ENCODE measurements at places on chromosomes 3 and 15. TPM values are rescaled to one million over a fixed set of nuclear protein-coding genes. Genes with fewer than 3 reads are reported as not detected.

- no peak overlapping the region for H3K4me3 ChIP-seq
- no peaks in the 10 kb centered on the region for H3K27me3 ChIP-seq
- H3K4me1 ChIP-seq = no peaks in the 10 kb centered on the region
Observed at GRCh38 chr3:120798346-120798745, 55.8 kb downstream of the GTF2E1 start.

CCDC174 gene
- 18.6 TPM for total RNA-seq

- no peak for DNase-seq
- H3K27ac ChIP-seq = no peak overlapping the region
Observed at GRCh38 chr3:71217640-71218222, 365.8 kb downstream of the FOXP1 start.

CCR3 gene
- not detected for total RNA-seq

DNA sequence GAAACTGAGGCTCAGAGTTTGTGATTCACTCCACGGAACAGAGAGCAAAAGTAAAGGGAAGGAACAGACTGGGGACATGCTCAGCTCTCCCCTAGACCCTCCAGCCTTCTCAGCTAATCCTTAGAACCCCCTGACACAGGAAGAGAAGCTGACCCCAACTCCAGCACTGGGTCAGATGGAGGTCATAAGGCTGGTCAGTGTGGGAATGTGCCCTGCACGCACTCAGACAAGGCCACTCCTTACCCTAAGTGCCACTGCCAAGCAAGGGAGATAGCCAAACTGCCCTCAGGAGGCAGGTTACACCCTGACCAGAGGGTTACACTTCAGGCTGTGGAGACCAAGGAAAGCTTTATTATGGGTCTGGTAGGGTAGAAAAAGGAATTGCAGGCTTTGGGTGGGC lies 1.2 kb downstream of the RPL29 start:
- DNase-seq = no peak
- H3K27ac ChIP-seq = no peak overlapping the region
- peak overlapping the region; percentile 94 for H3K4me3 ChIP-seq
- no peaks in the 10 kb centered on the region for H3K27me3 ChIP-seq
- peaks cover 32% of the 10 kb centered on the region for H3K36me3 ChIP-seq

DNA sequence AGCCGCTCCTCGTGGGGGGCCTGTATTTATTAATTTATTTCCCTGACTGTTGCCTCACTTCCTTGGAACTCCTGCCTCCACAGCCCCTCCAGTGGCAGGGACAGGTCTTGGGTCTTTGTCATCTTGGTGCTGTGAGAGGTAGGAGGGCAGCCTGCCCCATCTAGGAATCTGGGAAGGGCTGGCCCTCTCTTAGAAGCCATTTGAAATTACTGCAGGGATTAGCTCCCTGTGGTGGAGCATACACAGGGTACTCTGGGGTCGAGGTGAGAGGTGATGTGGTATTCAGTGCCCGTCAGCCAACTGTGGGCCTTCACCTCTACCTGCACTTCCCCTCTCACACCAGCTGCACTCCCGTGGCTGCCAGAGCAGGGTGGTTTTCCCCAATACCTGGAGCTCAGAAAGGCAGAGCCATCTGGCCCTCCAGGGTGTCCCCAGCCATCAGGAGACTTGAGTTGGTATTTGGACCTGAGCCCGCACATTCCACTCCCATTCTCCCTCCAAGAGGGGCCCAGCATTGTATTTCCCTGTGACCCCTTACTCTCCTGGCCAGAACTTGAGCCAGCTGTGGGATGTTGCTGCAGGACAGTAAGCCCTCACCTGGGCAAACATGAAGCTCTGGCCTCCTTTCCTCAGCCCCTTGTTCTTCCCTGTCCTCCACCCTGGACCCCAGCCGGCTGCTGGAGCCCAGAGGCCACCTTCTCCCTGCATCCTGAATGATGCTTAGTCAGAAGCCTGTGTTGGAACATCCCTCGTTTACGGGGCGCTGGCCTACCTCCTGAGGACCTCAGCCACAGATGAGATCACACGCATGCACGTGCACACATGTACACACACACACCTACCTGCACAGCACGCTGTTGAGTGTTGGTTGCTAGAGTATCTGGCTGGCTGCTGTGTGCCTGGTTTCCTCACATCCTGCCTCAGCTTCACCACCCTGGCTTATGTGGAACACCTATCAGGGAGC lies 2.0 kb upstream of the JMJD7 start:
- no peaks in the 10 kb centered on the region for H3K36me3 ChIP-seq
- H3K27ac ChIP-seq = no peak overlapping the region
- H3K4me3 ChIP-seq = no peak overlapping the region
- H3K27me3 ChIP-seq = no peaks in the 10 kb centered on the region
- H3K4me1 ChIP-seq = peaks cover 4% of the 10 kb centered on the region
- DNase-seq = peak; percentile 61

DNA sequence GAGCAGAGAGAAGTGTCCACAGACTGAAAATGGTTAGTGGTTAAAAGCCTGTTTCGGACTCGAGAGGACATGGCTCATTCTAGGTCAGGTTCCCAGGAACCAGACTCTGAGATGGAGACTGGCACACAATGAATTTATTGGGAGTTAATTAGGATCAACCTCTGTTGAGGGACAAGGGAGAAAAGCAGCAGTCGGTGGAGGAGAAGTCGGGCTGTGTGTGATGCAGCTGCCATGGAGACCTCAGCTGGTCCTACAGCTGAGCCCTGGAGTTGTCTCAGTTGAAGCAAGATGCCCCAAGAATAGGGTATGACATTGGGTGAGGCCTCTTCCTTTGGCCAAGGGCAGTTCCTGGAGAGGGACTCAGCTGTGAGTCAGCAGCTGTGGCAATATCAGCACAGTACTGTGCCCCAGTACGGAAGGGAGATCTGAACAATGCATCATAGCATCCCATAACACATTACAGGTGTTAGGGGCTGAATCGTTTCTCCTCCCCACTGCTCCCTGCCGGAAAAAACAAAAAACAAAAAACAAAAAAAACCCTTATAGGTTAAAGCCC lies 105.4 kb downstream of the ABHD5 start:
- no peak overlapping the region for H3K27ac ChIP-seq
- no peaks in the 10 kb centered on the region for H3K36me3 ChIP-seq
- H3K4me3 ChIP-seq = no peak overlapping the region
- DNase-seq = no peak
- peaks cover 14% of the 10 kb centered on the region for H3K27me3 ChIP-seq
- no peaks in the 10 kb centered on the region for H3K4me1 ChIP-seq

GRCh38 chr3:187497052-187497451 lies 128.9 kb downstream of the RTP4 start:
- DNase-seq = no peak
- H3K27ac ChIP-seq = no peak overlapping the region
- H3K4me3 ChIP-seq = no peak overlapping the region
- H3K36me3 ChIP-seq = no peaks in the 10 kb centered on the region

ZIC1 gene
- not detected for total RNA-seq

TMEM207 gene
- total RNA-seq = not detected

GP9 gene
- not detected for total RNA-seq

DNA sequence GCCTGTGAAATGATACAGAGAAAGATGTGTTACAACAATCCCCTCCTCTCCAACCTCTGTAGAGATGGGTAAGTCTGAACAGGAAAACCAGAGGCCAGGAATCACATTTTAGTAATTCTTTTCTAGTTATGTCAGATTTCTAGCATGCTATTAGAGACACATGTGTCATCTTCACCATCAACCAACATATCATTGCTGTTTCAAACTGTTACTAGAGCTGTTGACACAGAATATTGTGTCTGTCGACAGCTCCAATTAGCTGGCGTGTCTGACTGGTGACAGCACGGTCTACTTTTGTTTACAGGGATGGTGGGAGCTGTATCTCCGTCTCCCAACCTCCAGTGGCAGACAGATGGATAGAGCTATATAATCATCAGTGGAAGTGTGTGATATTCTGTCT lies 393.2 kb downstream of the SOX2 start:
- DNase-seq = no peak
- no peak overlapping the region for H3K27ac ChIP-seq
- H3K4me3 ChIP-seq = no peak overlapping the region

GABRB3 gene
- total RNA-seq = 170 TPM

- peak; percentile 79 for DNase-seq
- no peak overlapping the region for H3K4me3 ChIP-seq
- no peaks in the 10 kb centered on the region for H3K36me3 ChIP-seq
- H3K4me1 ChIP-seq = no peaks in the 10 kb centered on the region
- H3K27ac ChIP-seq = no peak overlapping the region
- H3K27me3 ChIP-seq = no peaks in the 10 kb centered on the region
Observed at GRCh38 chr3:50212502-50212901, 7.4 kb downstream of the SLC38A3 start.

GRCh38 chr3:43223670-43224364 lies 62.5 kb upstream of the SNRK start:
- H3K4me1 ChIP-seq = no peaks in the 10 kb centered on the region
- H3K4me3 ChIP-seq = no peak overlapping the region
- H3K27ac ChIP-seq = no peak overlapping the region
- no peak for DNase-seq
- no peaks in the 10 kb centered on the region for H3K27me3 ChIP-seq
- H3K36me3 ChIP-seq = no peaks in the 10 kb centered on the region

DNA sequence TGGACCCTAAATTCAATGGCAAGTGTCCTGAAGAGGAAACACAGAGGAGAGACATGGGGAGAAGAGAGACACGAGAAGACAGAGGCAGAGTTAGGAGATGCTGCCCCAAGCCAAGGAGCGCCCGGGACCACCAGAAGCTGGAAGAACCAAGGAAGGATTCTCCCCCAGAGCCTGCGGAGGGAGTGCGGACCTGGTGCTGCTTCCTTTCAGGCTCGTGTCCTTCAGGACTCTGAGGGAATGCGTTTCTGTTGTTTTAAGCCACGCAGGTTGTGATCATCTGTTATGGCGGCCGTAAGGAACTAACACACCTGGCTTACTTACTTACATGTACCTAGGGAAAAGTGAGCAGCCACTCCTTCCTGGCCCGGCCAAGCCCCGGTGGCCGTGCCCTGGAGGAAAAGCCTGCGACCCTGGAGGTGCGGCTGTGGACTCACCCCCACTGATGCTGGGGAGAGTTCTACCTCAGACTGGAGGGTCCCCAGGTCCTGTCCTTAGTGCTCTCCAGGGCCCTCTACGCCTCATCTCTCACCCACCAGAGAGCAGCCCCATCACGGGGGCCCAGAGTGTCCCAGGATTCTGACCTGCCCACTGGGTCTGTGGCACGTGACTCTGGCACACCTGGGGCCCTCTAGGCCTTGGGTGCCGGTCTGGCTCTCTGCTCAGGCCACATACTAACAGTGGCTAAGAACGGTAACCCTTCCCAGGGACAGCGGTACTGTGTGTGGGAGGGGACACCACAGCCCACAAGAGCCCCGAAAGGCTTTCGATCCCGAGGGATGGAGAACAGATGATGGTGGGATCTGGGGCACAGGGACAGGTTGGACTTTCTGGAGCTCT lies 61.8 kb downstream of the ITGA11 start:
- H3K4me1 ChIP-seq = no peaks in the 10 kb centered on the region
- no peak overlapping the region for H3K4me3 ChIP-seq
- DNase-seq = peak; percentile 30
- H3K27ac ChIP-seq = no peak overlapping the region
- H3K27me3 ChIP-seq = no peaks in the 10 kb centered on the region

- H3K4me3 ChIP-seq = no peak overlapping the region
- H3K36me3 ChIP-seq = no peaks in the 10 kb centered on the region
- H3K4me1 ChIP-seq = peaks cover 9% of the 10 kb centered on the region
- peaks cover 8% of the 10 kb centered on the region for H3K27me3 ChIP-seq
- no peak for DNase-seq
Observed at GRCh38 chr15:78943692-78944091, 1.2 kb downstream of the CTSH start.

GRCh38 chr3:146625186-146625775 lies 20.1 kb upstream of the PLSCR5 start:
- no peaks in the 10 kb centered on the region for H3K4me1 ChIP-seq
- no peaks in the 10 kb centered on the region for H3K27me3 ChIP-seq
- no peak overlapping the region for H3K4me3 ChIP-seq
- DNase-seq = no peak
- no peaks in the 10 kb centered on the region for H3K36me3 ChIP-seq

SCN11A gene
- 0.36 TPM for total RNA-seq

CX3CR1 gene
- total RNA-seq = not detected

HAPLN3 gene
- 15.0 TPM for total RNA-seq

STAC gene
- 1.2 TPM for total RNA-seq

- no peaks in the 10 kb centered on the region for H3K27me3 ChIP-seq
- H3K27ac ChIP-seq = no peak overlapping the region
- no peak overlapping the region for H3K4me3 ChIP-seq
- DNase-seq = peak; percentile 88
- H3K36me3 ChIP-seq = no peaks in the 10 kb centered on the region
Observed at GRCh38 chr3:13229273-13229949, 156.2 kb upstream of the IQSEC1 start.

GRCh38 chr3:12143949-12144504 lies 14.7 kb downstream of the TIMP4 start:
- H3K4me3 ChIP-seq = no peak overlapping the region
- no peak overlapping the region for H3K27ac ChIP-seq
- no peaks in the 10 kb centered on the region for H3K27me3 ChIP-seq

- H3K36me3 ChIP-seq = no peaks in the 10 kb centered on the region
- H3K4me1 ChIP-seq = no peaks in the 10 kb centered on the region
- DNase-seq = no peak
Observed at GRCh38 chr3:57421336-57421735, 122.8 kb downstream of the DNAH12 start.

VIPR1 gene
- 11.7 TPM for total RNA-seq

- DNase-seq = no peak
- H3K4me3 ChIP-seq = no peak overlapping the region
- no peaks in the 10 kb centered on the region for H3K36me3 ChIP-seq
Observed at GRCh38 chr3:139830817-139831216, 104.2 kb upstream of the CLSTN2 start.

- no peak overlapping the region for H3K4me3 ChIP-seq
- peak overlapping the region; percentile 55 for H3K27ac ChIP-seq
- no peaks in the 10 kb centered on the region for H3K27me3 ChIP-seq
- H3K36me3 ChIP-seq = no peaks in the 10 kb centered on the region
- H3K4me1 ChIP-seq = no peaks in the 10 kb centered on the region
Observed at GRCh38 chr15:59290295-59291212, 82.1 kb downstream of the MYO1E start.

AGBL1 gene
- total RNA-seq = not detected

DNA sequence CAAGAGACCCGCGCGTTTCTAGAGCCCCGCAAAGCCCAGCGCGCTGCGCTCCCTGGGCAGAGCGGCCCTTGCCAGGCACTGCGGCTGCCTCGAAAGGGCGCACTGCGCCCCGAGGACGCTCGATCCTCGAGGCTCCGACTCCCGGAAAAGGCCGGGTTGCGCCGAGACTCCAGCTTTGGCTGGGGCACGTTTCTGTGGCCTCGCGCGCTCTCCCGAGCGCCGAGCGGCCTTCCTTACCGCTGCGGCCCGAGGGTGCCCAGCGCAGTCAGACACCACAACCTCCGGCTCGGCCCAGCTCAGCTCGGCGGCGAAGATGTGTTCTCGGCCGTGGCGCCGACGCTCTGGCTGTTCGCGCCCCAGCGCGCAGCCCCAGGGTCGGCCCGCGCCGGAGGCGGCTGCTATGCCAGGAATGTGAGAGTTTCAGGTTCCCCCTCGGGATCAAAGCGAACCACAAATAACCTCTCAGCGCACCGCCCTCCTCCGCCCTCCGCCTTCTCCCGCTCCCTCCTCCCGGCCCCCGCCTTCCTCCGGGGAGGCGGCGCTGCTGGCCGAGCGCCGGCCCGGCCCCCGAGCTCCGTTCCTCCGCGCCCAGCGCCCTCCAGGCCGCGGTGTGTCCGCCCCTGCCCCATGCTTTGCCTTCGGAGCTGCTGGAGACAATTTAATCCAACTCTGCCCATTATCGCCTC lies at the start of gene AMOTL2:
TSS of gene AMOTL2 (minus strand) at position 343 of the 686 bp plus-strand sequence. CDS start 3,014 bp downstream, outside the sequence.
- peak; percentile 98 for DNase-seq
- H3K27me3 ChIP-seq = no peaks in the 10 kb centered on the region
- peak within 1 kb of the TSS; percentile 100 for H3K27ac ChIP-seq
- H3K4me3 ChIP-seq = peak within 1 kb of the TSS; percentile 88
- H3K4me1 ChIP-seq = peaks cover 26% of the 10 kb centered on the region
